Immature natural killer cell (primary cell): ENCODE measurements at places on chromosomes 11 and 22. TPM values are rescaled to one million over a fixed set of nuclear protein-coding genes. Genes with fewer than 3 reads are reported as not detected.
A peak's percentile ranks its signal among the peaks of the same experiment; 100 is the strongest.

- no peak for DNase-seq
- H3K4me1 ChIP-seq, result no peaks in the 10 kb centered on the region
- no peak overlapping the region for H3K4me3 ChIP-seq
- no peaks in the 10 kb centered on the region for H3K36me3 ChIP-seq
Observed at GRCh38 chr22:30596199-30596598, 4.5 kb upstream of the PES1 start.

- DNase-seq, result peak; percentile 14
- H3K36me3 ChIP-seq, result peaks cover 21% of the 10 kb centered on the region
- H3K4me1 ChIP-seq, result peaks cover 29% of the 10 kb centered on the region
- H3K4me3 ChIP-seq, result no peak overlapping the region
Observed at GRCh38 chr11:10488934-10489691, 34.0 kb downstream of the AMPD3 start.

CSF2RB gene
- 0.77 TPM for polyA plus RNA-seq

GLYATL1B gene
- not detected for polyA plus RNA-seq
